Immature natural killer cell (primary cell): ENCODE measurements at places on chromosomes 4 and X. TPM values are rescaled to one million over a fixed set of nuclear protein-coding genes. Genes with fewer than 3 reads are reported as not detected.
A peak's percentile ranks its signal among the peaks of the same experiment; 100 is the strongest.

DNA sequence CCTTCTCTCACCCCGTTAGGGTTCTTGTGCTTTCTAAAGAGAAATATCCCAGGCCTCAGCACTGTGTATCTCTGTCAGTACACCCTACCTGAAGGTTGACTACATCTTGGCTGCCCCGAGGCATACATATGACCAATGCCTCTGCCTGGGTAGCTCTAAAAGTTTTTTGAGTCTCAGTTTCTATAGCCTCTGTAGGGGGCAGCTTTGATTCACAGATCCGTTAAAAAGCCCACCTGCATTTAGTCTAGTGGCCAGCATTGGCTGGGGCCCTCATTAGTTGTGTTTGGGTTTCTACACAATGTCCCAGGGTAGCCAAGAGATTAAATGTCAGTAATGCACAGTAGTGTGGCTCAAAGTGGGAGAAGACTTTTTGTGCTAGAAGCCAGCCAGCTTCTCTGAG, 151.1 kb downstream of the CFAP299 start:
- no peaks in the 10 kb centered on the region for H3K36me3 ChIP-seq
- peaks cover 2% of the 10 kb centered on the region for H3K4me1 ChIP-seq
- H3K27me3 ChIP-seq: peaks cover 2% of the 10 kb centered on the region
- no peak for DNase-seq
- H3K27ac ChIP-seq: no peak overlapping the region

GRCh38 chr4:119626420-119626819, 2.2 kb downstream of the PDE5A start:
- peaks cover 26% of the 10 kb centered on the region for H3K4me1 ChIP-seq
- peaks cover 5% of the 10 kb centered on the region for H3K27me3 ChIP-seq
- DNase-seq: no peak
- peak overlapping the region; percentile 90 for H3K4me3 ChIP-seq
- no peak overlapping the region for H3K27ac ChIP-seq
- H3K36me3 ChIP-seq: no peaks in the 10 kb centered on the region

GRCh38 chr4:83334425-83335241, at the start of gene HPSE:
TSS of gene HPSE (minus strand) at chr4:83334848. CDS start at chr4:83334782, 66 bp downstream.
- H3K4me3 ChIP-seq: peak within 1 kb of the TSS; percentile 92
- peak; percentile 32 for DNase-seq
- H3K4me1 ChIP-seq: peaks cover 25% of the 10 kb centered on the region
- H3K27ac ChIP-seq: peak within 1 kb of the TSS; percentile 34

DNA sequence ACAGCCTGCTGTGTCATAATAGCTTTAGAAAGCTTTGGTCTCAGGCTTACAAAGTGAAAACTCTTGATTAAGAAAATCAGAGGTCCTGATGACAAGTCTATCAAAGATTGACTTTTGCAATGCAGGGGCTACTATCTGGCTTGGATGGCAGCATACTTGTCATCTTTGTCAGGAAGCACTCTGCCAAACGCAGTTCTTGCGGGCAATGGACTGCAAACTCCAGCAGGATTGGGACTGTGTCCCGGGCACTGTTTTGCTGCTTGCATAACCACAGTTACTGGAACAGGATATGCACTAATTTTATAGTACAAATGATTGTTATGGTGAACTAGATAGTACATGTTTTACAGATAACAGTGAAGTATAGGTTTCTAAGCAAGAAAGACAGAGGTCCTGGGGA, 185.6 kb downstream of the IQCM start:
- H3K36me3 ChIP-seq: no peaks in the 10 kb centered on the region
- no peak overlapping the region for H3K4me3 ChIP-seq
- H3K4me1 ChIP-seq: no peaks in the 10 kb centered on the region

GRCh38 chrX:77453190-77453589, 6.0 kb downstream of the FGF16 start:
- H3K4me3 ChIP-seq: no peak overlapping the region
- peaks cover 6% of the 10 kb centered on the region for H3K27me3 ChIP-seq
- no peak overlapping the region for H3K27ac ChIP-seq
- H3K36me3 ChIP-seq: no peaks in the 10 kb centered on the region

DNA sequence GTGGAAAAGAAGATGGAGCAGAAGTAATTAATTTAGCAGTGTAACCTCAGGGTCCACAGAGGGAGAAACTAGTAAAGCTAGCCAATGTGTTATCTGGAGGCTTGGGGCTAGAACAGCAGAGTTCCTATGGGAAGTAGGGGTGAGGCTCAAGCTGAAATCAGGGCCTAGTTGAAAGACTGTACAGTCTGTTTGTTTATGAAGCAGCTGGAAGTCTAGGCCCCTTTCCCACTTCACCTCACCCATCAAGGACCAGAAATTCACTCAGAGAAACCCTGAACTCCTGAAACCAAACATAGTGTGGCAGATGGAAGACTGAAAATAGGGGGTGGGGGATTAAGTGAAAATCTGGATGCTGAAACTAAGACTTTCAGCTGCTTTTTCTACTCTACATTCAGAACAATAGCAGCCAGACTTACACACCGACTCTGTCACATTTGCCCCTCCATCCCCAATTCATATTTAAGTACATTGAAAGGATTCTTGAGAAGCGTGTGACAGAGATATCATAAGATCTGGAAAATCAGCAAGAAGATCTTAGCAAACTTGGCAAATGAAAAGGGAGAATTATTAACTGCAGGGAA, 32.6 kb upstream of the FAM241A start:
- no peak overlapping the region for H3K27ac ChIP-seq
- H3K36me3 ChIP-seq: no peaks in the 10 kb centered on the region
- H3K4me1 ChIP-seq: no peaks in the 10 kb centered on the region
- no peak for DNase-seq
- no peaks in the 10 kb centered on the region for H3K27me3 ChIP-seq
- no peak overlapping the region for H3K4me3 ChIP-seq

GRCh38 chrX:19368576-19368975, 24.8 kb downstream of the PDHA1 start:
- DNase-seq: no peak
- H3K27ac ChIP-seq: no peak overlapping the region
- peaks cover 8% of the 10 kb centered on the region for H3K36me3 ChIP-seq

Gene TCEAL6
- polyA plus RNA-seq: not detected

Gene DDX53
- not detected for polyA plus RNA-seq

Gene POU3F4
- polyA plus RNA-seq: not detected

Gene H2BW2
- not detected for polyA plus RNA-seq
